Immature natural killer cell (primary cell): ENCODE measurements at places on chromosomes 16 and 17. TPM values are rescaled to one million over a fixed set of nuclear protein-coding genes. Genes with fewer than 3 reads are reported as not detected.

Gene DYNLL2
- 0.53 TPM for polyA plus RNA-seq

DNA sequence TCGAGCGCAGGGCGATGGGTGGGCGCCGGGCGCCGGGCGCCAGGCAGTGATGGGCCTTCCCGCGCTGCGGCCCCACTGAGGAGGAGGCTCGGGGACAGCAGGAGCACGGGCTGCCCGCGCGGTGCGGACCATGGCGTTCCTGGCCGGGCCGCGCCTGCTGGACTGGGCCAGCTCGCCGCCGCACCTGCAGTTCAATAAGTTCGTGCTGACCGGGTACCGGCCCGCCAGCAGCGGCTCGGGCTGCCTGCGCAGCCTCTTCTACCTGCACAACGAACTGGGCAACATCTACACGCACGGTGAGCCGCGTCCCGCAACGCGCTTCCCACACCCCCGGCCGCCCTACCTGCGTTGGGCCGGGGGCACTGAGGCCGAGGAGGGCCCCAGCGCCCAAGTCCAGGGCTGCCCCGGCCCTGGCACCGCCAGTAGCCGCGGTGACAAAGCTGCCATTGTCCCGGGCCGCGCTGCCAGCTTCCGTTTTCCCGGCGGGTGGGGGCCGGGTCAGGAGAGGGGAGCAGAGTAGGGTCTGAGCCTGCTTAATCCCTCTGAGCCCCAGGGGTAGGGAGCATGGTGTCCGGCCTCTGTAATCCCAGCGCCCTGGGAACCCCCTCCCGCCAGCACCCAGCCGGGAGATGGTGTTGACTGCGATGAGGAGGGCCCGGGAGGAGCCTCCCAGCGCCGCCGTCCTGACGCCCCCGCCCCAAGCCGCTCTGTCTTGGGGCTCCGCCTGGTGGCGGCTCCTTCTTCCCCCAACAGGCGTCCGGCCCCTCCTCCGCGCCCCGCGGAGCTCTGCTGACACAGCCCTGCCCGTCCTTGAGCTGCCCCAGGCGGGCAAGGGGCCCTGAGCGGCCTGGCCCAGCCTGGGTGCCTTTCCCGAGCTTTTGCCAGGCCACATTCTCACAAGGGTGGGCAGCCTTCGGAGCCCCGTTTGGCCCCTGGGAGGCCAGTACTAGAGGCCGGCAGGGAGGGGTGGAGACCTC is 685 bp downstream of the PAQR4 start:
- DNase-seq, result peak; percentile 53

GRCh38 chr17:66310528-66311148 is 8.2 kb downstream of the PRKCA start:
- DNase-seq, result no peak

GRCh38 chr16:67865318-67865717 is 7.5 kb upstream of the EDC4 start:
- DNase-seq, result no peak

- no peak for DNase-seq
These were observed 9.4 kb downstream of the CRYBA1 start for GRCh38 chr17:29255926-29256522.

Gene TBC1D3E
- polyA plus RNA-seq, result not detected

DNA sequence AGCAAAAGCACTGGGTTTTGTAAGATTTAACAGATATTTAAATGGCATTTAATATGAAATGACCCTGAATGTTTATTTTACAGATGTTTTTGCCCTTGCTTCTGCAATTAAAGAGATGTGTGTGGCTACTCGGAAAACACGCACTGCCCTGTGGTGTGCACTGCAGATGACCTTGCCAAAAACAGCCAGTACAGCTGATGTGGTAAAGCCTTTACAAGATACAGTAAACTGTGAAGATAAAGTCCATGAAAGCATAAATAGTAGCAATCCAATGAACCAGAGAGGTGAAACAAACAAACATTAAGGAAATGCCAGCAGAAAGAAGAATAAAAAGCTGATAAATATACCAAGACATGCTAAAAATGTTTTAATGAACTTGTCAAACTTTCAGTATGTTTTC is 15.7 kb downstream of the CCDC43 start:
- no peak for DNase-seq

GRCh38 chr17:31061678-31062077 is 33.1 kb upstream of the NF1 start:
- DNase-seq, result no peak

DNA sequence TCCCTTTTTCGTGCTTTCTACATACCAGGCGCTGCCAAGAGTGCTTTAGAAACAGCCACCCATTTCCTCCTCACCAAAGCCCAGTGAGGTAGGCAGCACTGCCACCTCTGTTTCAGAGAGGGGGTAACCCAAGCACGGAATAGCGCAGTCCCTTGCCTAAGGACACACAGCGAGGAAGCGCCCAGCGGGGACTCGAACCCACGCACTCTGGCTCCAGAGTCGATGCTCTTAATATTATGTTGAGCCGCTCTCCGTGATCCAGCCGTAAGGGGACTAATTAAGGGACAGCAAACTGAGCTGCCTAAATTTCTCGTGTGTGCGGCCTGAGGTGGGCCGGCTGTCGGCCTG is 497 bp downstream of the CES1 start:
- no peak for DNase-seq

DNA sequence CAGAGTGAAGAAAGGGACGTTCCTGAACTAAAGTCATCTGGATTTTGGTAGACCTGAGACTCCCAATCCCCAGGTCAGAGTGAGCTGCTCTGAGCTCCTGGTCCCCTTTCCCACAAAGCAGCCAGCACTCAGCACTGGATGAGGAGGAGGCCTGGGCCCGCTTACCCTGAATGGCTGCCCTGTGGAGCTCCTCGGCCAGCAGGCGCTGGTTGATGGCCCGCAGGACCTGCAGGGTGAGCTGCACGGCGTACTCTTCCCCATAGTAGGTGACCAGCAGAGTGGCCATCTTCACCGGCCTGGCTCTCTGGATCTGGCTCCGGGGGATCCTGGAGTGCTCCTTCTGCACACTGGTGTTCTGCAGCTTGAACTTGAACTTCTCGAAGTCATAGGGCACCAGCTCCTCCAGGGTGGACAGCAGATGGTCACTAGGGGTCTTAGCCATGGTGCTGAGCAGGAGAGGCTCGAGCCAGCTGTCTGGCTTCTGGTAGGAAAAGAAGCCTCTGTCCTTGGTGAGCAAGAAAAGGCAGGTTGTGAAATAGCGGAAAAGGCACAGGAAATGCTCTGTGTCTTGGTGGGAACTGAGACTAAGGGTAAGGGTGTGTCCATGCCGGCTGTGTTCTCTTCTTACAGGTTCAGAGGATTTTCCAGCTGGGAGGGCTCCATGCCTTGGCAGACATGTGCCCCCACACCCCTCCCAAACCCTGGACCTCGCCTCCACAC is at the start of gene MEFV:
Gene MEFV (minus strand): TSS at position 488 of the 720 bp plus-strand sequence. CDS start 46 bp downstream, at position 442.
- no peak for DNase-seq

- no peak for DNase-seq
These were observed 47.8 kb upstream of the NLRP1 start for GRCh38 chr17:5631958-5632590.

Gene KRTAP9-2
- not detected for polyA plus RNA-seq

DNA sequence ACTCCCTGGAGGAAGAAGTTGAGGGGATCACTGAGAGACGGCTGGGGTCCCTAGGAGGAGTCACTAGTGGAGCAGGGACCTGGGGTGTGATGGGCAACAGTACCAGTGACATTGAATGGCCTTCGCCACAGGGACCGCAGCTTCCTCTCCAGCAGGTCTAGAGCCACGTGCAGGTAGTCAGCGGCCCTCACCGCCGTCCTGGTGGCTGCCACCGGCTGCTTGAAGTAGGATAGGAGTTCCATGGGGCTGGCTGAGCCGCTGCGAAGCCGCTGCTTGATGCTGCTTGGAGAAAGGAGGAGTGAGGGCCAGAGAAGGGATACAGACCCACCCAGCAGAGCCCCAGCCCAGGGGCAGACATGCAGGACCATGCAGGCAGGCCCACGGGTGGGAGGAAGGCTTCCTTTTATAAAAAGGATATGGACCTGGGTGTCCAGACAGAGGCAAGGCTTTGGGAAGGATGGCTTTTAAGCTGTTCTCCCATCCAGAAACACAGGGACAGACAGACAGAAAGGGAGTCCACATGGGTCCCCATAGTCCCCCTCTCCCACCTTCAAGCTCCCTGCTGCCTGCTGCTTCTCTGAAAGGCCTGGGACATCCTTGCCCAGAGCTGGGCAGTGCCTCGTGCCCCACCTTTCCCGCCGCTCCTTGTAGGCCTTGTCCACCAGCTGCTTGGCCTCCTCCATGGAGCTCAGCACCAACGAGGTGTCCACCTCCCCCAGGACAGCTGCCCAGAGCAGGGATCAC is 827 bp downstream of the MPO start:
- no peak for DNase-seq

- DNase-seq, result no peak
These were observed 79.1 kb downstream of the KSR1 start for GRCh38 chr17:27535178-27535928.

- peak; percentile 75 for DNase-seq
These were observed 5.5 kb upstream of the SLC25A35 start for GRCh38 chr17:8300627-8301242.
